ENCODE measurements at places on chromosomes 11 and 22.

GRCh38 chr11:33900159-33900840 is 8.4 kb upstream of the LMO2 start:
- no peak for DNase-seq

- no peak for DNase-seq
Measured at GRCh38 chr11:108727665-108728064, 62.8 kb downstream of the DDX10 start.

DNA sequence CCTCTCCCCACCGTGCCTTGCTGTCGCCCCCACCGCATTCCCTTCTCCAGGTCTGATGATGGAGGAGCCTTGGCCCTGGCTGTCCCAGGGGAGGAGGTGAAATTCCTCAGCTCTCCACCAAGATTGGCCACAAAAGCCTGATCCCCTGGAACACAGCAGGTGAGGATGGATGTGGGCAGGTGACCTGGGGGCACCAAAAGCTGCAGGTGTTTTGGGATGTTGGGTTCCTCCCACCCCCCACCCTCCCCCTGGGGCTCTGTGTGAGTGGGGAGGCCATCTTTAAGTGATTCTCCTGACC is 639 bp downstream of the TRIOBP start:
- no peak for DNase-seq

- DNase-seq, result no peak
Measured at GRCh38 chr11:108694846-108695245, 30.0 kb downstream of the DDX10 start.

DNA sequence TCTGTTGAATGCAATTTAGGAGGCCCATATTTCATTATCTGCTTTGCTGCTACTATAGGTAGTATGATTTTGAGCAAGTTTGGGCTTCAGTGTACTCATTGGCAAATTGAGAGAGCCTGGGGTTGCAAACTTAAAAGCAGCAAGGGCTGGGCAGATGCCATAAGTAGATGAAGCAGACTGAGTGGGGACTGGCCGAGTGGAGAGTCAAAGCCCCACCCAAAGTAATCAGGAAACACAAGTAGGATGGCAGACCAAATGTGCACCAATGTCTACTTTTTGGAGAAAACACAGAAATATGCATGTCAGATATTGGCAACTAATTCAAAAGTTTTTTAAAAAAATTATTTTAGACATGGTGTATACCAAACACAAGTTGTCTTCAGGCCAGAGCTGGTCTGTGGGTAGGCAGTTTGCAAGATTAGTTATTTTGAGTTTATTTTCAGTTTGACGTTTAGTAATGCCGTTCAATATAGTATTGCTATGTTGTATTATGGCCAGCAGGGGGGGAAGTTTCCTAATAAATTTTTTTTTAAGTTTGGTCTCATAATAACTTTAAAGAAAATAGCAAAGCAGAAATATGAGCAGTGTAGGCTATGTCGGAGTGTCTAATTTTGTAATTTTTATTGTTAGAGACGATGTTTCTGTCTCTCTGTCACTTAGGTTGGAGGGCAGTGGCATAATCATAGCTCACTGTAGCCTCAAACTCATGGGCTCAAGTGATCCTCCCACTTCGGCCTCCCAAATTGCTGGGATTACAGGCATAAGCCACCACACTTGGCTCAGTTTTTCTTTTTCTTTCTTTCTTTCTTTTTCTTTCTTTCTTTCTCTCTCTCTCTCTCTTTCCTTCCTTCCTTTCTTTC is 105.1 kb downstream of the HIPK3 start:
- peak; percentile 27 for DNase-seq

GRCh38 chr11:43376594-43376993 is 17.9 kb downstream of the TTC17 start:
- DNase-seq, result peak; percentile 68

DNA sequence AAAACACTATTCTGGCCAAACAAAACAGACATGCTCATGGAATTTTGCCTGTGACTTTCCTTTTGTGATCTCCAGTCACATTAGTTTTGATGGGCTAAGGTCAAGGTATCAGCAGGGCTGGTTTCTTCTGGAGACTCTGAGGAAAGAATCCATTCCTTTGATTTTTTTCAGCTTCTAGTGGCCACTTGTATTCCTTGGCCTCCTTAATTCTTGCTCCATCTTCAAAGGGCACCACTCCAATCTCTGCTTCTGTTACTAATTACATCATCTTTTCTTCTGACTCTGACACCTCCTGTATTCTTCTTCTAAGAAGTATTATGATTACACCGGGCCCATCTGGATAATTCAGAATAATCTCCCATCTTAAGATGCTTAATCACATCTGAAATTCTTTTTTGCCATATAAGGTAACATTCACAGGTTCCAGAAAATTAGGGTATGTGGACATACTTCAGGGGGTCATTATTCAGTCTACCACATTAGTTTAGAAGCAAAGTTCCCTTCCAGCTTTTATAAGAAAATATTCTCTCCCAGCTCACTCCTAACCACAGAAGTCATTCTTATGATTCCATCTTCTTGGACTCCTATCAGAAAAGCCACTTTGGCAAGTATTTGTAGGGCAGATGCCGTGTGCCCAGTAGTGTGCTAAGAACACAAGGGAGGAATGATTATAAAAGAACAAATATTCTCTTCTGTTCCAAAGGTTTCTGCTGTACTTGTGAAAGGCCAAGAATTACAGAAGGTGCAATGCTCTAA is 56.4 kb upstream of the FSHB start:
- DNase-seq, result no peak

- no peak for DNase-seq
Measured at GRCh38 chr11:73598719-73599379, 937 bp upstream of the FAM168A start.

Data from fibroblast of gingiva (primary cell).